T-cell (primary cell): ENCODE measurements at places on chromosomes 1 and 21.

DNA sequence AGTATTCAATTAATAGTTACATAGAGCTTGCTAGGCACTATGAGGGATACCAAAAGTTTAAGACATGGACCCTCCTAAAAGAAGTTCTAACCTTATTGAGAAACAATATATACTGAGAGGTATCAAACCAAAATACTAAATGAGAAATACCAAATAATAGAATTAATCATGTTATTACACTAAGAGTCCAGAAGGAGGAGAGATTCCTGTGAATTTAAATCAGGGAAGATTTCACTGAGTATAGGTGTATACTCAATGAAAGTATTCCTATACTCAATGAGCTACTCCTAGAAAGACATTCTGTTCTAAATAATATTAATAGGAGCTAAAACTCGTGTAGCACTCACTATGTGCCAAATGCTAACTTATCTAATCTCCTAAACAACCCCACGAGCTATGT lies 9.4 kb downstream of the CR1L start:
- no peak for DNase-seq

- no peak for DNase-seq
These were observed 26.8 kb upstream of the CD1D start for GRCh38 chr1:158153746-158154444.

- DNase-seq, result no peak
These were observed 297.4 kb downstream of the TM2D1 start for GRCh38 chr1:61427510-61427909.

- peak; percentile 16 for DNase-seq
These were observed 243.0 kb downstream of the SLC45A1 start for GRCh38 chr1:8560611-8561544.

DNA sequence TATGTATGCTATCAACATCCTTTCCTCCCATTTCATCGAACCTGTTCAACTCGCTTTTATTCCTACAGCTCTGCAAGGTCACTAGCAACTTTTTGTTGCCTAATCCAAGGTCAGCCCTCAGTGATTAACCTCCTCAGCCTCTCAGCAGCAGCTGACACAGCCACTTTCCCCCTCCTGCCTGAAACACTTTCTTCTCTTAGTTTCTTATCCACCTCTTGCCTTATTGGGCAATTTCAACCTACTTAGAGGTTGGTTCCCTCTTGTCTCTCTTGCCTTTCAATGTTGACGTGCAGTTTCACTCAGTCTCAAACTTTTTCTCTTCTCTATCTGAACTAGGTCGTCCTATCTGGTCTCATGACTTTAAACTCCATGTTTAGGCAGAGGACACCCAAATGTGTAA lies 156.3 kb downstream of the C1orf94 start:
- DNase-seq, result no peak

DNA sequence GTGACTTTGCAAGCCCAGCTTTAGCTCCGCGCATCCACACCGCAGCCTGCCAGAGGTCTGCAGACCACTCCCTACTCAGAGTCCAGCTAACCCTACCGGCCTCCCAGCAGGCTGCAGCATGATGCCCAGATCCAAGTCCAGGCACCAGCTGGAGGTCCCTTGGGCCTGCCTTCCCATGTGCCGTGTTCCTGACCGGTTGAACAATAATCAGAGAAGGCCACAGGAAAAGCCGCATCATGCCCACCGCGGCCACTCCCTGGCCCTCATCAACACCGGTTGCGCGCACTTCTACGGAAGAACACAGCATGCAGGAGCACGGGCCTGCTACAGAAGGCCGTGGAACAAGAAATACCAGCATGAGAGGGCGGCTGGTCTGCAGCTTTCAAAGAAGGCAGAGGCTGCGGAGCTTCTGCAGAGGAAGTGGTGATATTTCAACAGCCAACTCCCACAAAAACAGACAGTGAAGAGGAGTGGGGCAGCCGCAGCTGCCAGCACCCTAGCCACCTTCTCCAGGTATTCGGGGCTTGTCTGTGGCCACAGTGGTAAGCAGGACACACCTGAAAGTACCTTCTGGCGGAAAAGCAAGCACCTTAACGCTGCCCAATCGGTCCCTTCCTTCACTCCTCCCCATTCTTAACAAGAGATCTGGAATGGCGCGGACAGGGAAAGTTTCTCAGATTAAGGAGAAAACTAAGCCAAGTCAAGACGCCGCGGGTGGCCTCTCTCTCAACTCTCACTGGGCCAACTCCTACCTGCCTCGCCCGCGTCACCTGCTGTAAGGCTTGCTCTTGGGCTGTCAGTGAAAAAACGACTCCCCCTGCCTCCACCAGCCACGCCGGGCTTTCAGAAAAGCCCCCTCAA lies 1.5 kb downstream of the PGBD5 start:
- DNase-seq, result no peak
